ENCODE measurements at places on chromosomes 4 and X.

GRCh38 chr4:3766036-3766784 is at the start of gene ADRA2C:
ADRA2C (plus strand) TSS chr4:3766385; CDS start chr4:3766607, 222 bp downstream.
- no peaks in the 10 kb centered on the region for H3K36me3 ChIP-seq
- no peak for DNase-seq

DNA sequence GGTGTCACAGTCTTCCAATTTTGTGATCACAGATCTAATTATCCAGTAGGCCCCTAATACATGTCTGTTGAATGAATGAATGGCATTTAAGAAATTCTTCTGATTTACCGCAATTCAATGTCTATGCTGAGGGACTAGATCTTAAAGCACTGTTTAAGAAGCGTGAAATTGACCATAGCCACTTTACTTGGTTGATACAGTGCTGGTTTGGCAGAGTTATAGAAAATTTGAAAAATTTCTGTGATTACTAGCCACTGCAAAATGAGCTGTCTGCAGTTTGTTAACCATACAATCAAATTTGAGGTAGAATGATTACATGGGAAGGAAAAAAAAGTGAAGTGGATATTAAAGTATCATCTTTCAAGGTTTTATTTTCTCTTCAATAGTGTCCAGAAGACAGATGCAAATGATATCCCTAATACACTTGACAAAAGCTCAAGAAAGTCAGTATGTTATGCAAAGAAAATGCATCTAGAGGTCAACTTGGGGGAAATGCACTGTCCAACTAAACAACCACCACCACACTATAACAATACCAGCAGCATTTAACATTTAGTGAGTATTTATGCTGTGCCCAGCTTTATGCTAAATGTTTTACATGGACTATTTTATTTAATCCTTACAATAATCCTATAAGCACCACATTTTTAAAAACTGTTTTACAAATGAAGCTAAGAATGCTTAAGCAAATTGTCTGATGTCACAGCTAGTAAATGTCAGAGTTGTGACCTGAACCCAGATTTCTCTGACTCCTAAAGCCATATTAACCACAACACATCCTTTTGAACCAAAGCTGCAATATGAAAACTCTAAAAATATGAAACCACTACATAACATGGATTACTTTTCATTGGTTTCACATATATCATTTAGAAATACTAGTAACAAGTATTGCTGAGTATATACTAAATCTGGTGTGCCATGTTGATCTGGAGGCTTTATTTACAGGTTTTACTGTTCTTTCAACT is 217.9 kb upstream of the MAB21L2 start:
- no peaks in the 10 kb centered on the region for H3K36me3 ChIP-seq
- no peak overlapping the region for H3K4me3 ChIP-seq
- no peaks in the 10 kb centered on the region for H3K27me3 ChIP-seq
- H3K4me1 ChIP-seq, result no peaks in the 10 kb centered on the region
- no peak overlapping the region for H3K27ac ChIP-seq

GRCh38 chrX:138775517-138775916 is 64.0 kb upstream of the FGF13 start:
- no peak overlapping the region for H3K27ac ChIP-seq
- DNase-seq, result no peak
- no peaks in the 10 kb centered on the region for H3K4me1 ChIP-seq
- no peaks in the 10 kb centered on the region for H3K27me3 ChIP-seq

DNA sequence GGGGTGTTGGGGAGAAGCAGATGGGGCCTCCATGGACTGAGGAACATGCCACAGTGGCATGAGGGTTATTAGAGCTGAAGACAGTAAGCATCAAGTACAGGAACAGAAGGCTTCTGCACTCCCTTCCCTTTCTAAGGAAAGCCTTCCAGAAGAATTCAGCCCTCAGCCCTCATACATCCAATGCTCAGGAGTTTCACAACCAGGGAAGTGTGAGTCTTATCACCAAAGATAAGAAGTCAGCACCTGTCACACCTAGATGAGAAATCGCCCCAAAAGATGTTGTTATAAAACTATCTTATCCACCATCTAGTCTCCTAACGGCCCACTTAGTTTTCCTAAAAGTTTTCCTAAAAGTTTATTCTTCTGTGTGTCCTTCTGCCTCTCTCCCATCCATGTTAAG is 78.0 kb upstream of the STS start:
- peaks cover 100% of the 10 kb centered on the region for H3K4me1 ChIP-seq
- no peaks in the 10 kb centered on the region for H3K27me3 ChIP-seq
- peak overlapping the region; percentile 100 for H3K27ac ChIP-seq
- no peak for DNase-seq
- no peak overlapping the region for H3K4me3 ChIP-seq
- H3K36me3 ChIP-seq, result peaks cover 50% of the 10 kb centered on the region

GRCh38 chr4:8221476-8221875 is 22.4 kb downstream of the SH3TC1 start:
- no peak overlapping the region for H3K4me3 ChIP-seq
- DNase-seq, result peak; percentile 50
- peak overlapping the region; percentile 63 for H3K27ac ChIP-seq
- no peaks in the 10 kb centered on the region for H3K27me3 ChIP-seq

- H3K27ac ChIP-seq, result no peak overlapping the region
- H3K36me3 ChIP-seq, result no peaks in the 10 kb centered on the region
- H3K27me3 ChIP-seq, result no peaks in the 10 kb centered on the region
- H3K4me3 ChIP-seq, result no peak overlapping the region
- no peak for DNase-seq
These were observed 325.2 kb upstream of the AADAT start for GRCh38 chr4:170414961-170415360.

- no peaks in the 10 kb centered on the region for H3K27me3 ChIP-seq
- no peak overlapping the region for H3K27ac ChIP-seq
- no peaks in the 10 kb centered on the region for H3K36me3 ChIP-seq
- no peak overlapping the region for H3K4me3 ChIP-seq
- no peak for DNase-seq
- H3K4me1 ChIP-seq, result no peaks in the 10 kb centered on the region
These were observed 299.1 kb downstream of the EVC2 start for GRCh38 chr4:5409237-5409636.

DNA sequence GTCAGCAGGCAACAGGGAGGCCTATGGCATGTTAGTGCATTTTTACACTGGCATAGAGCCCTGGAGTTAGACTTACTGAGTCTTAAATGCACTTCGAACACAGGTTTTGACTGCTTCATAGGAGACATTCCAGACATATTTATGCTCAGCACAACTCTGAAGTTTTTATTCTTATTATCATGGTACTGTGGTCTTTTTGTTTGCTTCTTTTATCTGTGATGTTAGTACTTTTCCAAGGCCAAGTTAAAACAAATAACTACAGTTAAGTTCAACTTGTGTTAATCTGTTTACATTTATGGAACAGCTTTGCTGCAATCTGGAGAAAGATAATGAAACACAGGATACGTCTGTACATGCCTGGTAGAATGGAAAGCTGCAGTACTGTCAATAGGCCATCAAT is 76.5 kb downstream of the COL4A5 start:
- H3K27ac ChIP-seq, result no peak overlapping the region
- H3K36me3 ChIP-seq, result no peaks in the 10 kb centered on the region
- H3K27me3 ChIP-seq, result no peaks in the 10 kb centered on the region
- H3K4me1 ChIP-seq, result no peaks in the 10 kb centered on the region
- no peak overlapping the region for H3K4me3 ChIP-seq

- no peaks in the 10 kb centered on the region for H3K27me3 ChIP-seq
- H3K36me3 ChIP-seq, result no peaks in the 10 kb centered on the region
- no peak for DNase-seq
- no peaks in the 10 kb centered on the region for H3K4me1 ChIP-seq
These were observed 204.5 kb downstream of the ZNF674 start for GRCh38 chrX:46340696-46341095.

- H3K27me3 ChIP-seq, result no peaks in the 10 kb centered on the region
- no peaks in the 10 kb centered on the region for H3K4me1 ChIP-seq
- H3K36me3 ChIP-seq, result no peaks in the 10 kb centered on the region
- DNase-seq, result peak; percentile 3
These were observed 122.2 kb downstream of the SHROOM4 start for GRCh38 chrX:50691820-50692219.

DNA sequence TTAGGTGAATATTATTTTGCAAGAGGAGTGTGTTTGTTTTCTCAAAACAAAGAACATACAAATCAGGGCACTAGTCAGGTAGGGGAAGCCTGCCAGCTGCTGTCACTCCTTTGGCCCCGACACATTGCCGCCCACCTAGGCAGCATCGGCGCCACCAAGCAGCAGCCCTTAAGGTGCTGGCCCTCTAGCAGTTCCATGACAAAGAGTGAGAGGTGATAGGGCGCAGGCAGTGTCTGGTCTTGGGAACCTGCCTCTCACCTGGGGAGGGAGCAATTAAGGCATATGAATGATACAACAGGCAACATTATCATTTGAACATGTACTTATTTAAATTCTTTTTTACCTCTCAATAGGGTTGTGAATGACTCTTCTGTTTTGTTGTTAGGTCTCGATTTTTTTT is 135.1 kb downstream of the PLS3 start:
- DNase-seq, result no peak
- H3K27me3 ChIP-seq, result no peaks in the 10 kb centered on the region
- H3K4me3 ChIP-seq, result no peak overlapping the region
- no peaks in the 10 kb centered on the region for H3K36me3 ChIP-seq

DNA sequence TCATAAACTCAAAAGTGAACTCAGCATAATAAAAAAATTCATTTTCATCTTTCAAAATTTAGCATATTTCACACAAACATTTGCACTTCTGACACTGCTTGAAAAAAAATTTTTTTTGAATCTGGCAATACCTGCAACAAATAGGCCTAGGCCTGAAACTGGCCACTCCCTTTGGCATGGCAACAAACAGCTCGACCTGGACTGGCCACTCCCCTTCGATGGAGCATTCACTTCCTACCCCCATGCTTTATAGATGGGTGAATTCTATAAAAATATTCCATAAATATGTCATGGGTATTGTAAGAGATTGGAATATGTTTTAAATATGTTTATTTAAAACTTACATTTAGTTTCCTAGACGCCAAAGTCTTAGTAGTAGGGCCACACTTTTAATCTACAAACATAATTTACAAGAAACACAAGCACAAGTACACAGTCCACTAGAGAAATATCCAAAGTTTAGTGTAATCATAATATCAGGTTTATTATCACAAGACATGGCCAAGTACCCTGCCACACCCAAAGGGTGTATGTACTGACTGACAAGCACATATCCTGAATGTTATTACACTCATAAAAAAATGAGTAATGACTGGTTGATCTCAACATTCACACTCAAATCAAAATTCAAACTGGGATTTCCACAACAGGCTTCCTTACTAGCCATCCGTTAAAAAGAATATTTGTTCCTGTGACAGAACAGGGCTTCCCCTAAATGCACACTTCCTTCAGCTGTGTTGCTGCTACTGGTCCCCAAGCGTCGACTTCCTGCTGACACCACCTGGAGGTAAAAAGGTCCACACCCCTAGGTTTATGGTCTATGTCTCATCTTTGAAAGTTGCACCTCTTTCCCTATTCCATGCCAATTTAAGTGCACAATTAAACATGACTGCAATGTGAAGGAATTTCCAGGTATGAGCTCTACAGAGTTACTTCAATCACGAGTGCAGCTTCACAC is 271.5 kb downstream of the NR3C2 start:
- no peaks in the 10 kb centered on the region for H3K27me3 ChIP-seq
- no peak for DNase-seq
- H3K4me1 ChIP-seq, result no peaks in the 10 kb centered on the region
- H3K4me3 ChIP-seq, result no peak overlapping the region
- H3K36me3 ChIP-seq, result no peaks in the 10 kb centered on the region
